ENCODE measurements at places on chromosomes 5 and 9.

DNA sequence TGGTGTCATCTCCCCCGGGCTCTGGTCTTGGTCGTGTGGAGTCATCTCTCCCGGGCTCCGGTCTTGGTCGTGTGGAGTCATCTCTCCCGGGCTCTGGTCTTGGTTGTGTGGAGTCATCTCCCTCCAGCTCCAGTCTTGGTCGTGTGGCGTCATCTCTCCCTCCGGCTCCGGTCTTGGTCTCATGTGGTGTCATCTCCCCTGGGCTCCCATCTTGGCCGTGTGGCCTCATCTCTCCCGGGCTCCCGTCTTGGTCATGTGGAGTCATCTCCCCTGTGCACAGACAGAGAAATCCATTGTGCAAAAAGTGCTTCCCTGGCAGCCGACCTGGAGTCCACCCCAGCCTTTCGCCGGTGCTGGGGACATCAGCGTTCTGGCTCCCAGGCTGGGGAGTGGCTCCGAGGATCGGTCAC lies 91.1 kb upstream of the CACNA1B start:
- no peak for DNase-seq

DNA sequence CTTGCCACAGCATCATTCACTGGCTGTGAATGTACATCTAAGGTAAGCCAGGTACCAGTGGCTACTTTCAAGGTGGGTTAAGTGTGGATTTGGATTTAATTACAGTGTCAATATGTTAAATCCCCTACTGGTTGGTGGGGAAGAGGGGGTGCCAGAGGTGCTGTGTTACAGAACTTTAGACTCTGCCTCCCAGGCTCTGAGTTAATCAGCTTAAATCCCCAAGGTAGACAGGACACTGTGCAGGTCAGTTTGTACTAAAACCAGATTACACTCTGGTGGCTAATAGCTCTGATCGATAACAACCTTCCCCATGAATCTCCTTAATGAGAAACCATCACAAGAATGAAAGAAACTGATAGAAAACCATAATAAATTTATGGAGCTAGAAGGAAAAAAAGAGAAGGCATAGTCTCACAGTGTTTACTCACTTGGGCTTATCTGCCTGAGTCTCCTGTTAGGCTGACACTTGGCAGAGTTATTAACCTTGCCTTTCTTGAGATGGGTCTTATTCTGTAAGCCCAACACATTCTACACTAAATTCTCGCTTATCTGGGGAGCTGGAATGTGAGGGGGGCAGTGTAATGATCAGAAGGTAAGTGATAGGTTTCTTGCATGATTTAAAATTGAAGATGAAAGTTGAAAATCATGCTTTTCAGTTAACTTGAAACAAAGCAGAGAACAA lies 106.8 kb downstream of the LMNB1 start:
- DNase-seq, result no peak

GRCh38 chr9:747567-747966 lies 93.9 kb upstream of the DMRT1 start:
- DNase-seq, result no peak

DNA sequence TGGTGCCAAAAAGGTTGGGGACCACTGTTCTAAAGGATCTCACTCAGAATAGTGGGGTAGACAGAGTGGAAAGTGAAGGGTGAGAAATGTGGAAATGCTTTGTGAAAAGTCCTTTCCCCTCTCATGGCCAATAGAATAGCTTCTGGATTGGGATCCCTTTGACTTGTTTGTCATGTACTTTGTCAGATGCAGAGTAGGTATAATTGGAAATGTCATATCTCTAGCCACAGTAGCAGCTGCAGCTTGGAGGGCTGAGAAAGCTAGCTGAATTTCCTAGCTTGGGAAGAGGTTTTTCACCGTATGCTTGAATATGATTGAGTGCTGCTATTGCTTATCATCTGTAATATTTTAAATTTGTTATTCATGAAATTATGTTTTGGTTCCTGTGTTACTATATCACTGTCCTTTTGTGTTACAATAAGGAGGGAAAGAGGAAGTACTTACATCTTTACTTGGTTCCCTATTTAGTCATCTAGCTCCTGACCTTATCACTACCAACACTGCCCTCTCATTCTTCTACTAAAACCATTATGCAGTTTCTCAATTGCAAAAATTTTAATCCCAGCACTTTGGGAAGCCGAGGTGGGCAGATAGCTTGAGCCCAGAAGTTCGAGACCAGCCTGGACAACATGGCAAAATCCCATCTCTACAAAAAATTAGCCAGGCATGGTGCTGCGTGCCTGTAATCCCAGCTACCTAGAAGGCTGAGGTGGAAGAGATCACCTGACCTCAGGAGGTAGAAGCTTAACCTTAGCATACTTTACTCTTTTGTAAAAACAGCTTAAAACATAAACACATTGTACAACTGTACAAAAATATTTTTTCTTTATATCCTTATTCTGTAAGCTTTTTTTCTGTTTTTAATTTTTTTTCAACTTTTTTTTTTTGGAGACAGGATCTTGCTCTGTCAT lies 12.4 kb downstream of the SLC30A5 start:
- no peak for DNase-seq

DNA sequence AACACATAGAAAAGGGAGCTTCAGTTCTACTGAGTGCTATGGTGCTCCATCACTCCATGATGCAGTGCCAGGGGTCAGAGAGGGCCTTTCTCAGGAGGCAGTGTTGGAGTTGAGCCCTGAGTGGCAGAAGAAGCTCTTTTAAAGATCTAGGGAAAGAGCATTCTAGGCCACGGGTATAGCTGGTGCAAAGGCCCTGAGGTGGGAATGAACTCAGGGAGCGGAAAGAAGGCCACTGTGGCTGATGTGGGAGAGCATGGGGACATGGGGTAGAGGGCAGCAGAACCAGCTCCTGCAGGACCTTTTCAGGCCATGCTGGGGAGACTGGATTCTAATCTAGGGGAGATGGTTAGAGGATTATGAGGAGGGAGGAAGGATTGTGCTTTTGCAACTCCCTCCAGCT lies 9.9 kb downstream of the PSD2 start:
- DNase-seq, result no peak

DNA sequence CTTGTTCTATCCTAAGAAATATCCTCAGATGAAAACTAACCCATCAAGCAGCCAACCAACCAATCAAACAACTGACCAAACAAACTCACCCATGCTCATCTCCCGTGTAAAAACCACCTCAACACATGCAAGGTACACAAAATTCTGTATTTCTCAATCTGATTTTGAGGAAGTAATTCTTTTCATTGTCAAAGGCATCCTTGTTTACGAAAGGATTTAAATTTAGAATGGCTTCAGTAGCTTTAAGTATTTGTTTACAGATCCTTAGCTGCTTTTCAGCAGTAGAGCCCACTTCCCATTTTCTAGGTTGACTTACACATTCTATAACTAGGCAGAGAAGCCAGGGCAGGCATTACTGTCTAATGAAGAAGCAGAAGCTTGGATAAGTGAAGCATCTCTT lies 78.6 kb downstream of the NTRK2 start:
- no peak for DNase-seq

- no peak for DNase-seq
Measured at GRCh38 chr5:23457780-23458179, 49.6 kb upstream of the PRDM9 start.

Data from NCI-H345 (cell line).